ENCODE measurements at places on chromosomes 3 and 15.

DNA sequence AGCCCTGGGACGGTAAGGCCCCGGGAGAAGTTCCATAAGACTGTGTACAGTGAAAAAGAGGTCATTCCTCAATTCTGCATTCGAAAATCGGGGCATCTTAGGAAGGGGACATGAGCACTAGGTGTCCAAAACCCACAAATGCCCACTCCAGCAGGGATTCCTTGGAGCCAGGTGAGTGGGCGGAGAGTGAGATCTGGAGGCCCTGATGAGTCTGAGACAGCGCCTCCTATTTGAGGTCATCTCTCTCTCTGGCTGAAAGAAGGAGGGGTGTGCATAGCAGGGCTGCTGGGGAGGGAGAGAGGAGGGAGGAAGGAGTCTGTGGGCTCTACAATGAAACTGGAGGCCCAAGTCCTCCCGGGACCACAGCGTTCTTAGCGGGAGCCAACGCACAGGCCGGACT lies 38.1 kb upstream of the LACTB start:
- no peak for DNase-seq

DNA sequence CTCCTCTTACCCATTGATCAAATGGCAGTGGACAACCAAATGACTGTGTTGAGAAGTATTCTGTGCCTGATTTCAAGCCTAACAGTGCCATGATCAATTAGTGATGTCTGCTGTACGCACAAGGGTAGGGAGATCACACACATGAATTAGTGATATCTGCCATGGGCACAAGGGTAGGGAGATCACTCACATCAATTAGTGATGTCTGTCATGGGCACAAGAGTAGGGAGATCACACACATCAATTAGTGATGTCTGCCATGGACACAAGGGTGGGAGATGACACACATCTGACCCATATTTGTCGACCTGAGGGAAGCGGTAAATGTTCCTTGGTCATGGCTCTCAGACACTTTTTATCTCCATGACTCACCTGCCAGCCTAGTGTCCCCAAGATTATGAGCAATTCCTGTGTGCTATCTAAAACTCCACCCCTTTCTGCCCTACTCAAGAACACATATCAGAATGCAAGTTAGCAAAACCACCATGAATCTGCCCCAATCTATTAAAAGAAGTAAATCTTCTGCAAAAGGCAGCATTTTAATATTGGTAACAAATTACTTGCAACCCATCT lies 165.0 kb downstream of the NTRK3 start:
- DNase-seq, result no peak

- peak; percentile 94 for DNase-seq
Observed at GRCh38 chr3:138186803-138187295, 252 bp upstream of the ARMC8 start.

- no peak for DNase-seq
Observed at GRCh38 chr3:17546500-17547255, 195.8 kb downstream of the TBC1D5 start.

- no peak for DNase-seq
Observed at GRCh38 chr15:33031324-33031821, 163.1 kb downstream of the FMN1 start.

GRCh38 chr3:117752984-117753717 lies 1043.6 kb downstream of the TUSC7 start:
- no peak for DNase-seq

- DNase-seq, result no peak
Observed at GRCh38 chr15:23532024-23532423, 33.5 kb upstream of the MKRN3 start.

GRCh38 chr3:184381261-184382224 lies 1.7 kb downstream of the CHRD start:
- DNase-seq, result peak; percentile 51

DNA sequence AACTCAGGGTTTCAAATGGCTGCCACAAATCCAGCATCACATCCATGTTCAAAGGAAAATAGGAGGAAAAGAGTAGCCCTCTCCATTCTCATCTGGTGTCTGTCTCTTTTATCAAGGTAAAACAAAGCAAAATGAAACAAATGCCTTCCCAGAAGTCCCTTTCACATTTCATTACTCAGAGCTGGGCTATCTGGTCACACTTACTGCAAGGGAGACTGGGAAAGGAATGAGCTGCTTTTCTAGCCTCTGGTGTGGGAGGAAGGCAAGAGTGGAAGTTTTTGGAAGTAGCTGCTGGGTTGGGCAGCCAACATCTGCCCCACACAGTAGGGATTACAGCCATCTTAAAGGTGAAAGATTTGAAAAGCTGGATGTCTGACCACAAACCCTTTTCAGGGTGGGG lies 51.8 kb downstream of the KLF15 start:
- no peak for DNase-seq

DNA sequence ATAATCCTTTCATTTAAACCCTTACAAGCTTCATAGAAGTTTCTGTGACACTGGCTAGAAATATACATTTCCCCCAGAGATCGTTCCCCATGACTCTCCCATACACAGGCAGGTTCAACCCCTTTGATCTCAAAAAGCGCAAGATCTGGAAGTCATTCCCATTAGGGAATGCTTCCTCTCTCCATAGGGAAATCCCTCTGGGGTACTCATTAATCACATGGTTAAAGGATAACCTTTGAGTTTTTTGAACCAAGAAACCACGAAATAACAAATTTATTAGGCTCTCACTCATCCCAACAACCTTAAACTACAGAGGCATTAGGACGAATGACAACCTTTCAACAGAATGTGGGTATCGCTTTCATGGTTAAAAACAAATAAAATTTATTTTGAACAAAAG lies 211.9 kb upstream of the PRICKLE2 start:
- DNase-seq, result no peak

GRCh38 chr15:100633763-100634075 lies 31.3 kb downstream of the ASB7 start:
- DNase-seq, result no peak

GRCh38 chr3:49222002-49222401 lies 50.6 kb downstream of the KLHDC8B start:
- no peak for DNase-seq

DNA sequence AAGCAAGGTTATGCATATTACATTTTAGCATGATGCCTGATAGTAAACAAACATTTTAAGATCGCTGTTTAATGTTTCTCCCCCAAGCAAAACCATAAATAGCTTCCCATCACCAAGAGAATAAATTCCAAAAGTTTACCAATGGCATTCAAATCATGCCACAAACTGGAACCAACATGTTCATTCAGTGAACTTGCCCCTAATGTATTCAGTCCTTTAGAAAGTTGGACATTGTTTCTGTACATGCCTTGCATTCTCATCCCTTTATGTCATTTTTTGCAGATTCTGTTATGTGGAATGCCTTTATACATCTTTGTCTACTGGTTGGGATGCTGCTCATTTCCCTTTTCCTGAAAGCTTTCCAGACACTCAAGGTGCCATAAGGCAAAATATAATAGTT lies 105.5 kb downstream of the PYDC2 start:
- no peak for DNase-seq

GRCh38 chr3:151796105-151796680 lies 17.7 kb upstream of the AADAC start:
- no peak for DNase-seq

DNA sequence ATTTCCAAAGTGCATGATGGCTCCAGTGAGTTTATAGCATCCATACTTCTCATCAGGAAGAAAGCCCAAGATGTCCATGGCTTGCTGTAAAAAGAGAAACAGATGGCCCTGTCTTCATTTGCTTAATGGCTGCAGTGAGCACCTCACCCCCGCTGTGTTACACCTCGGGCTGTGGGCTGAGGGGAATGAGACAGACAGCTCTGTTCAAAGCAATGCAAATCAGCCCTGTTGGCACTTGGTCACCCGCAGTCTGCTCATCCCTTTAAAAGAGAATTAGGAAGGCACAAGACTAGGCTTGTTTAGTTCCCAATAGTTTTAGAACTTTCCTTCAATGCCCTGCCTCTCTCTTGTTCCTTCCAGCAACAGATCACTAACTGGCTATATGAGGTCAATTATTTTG lies 25.2 kb downstream of the MYH15 start:
- no peak for DNase-seq

GRCh38 chr3:97689111-97689510 lies 75.4 kb upstream of the ARL6 start:
- DNase-seq, result no peak

- DNase-seq, result no peak
Observed at GRCh38 chr3:14991818-14992612, 44.6 kb downstream of the NR2C2 start.

DNA sequence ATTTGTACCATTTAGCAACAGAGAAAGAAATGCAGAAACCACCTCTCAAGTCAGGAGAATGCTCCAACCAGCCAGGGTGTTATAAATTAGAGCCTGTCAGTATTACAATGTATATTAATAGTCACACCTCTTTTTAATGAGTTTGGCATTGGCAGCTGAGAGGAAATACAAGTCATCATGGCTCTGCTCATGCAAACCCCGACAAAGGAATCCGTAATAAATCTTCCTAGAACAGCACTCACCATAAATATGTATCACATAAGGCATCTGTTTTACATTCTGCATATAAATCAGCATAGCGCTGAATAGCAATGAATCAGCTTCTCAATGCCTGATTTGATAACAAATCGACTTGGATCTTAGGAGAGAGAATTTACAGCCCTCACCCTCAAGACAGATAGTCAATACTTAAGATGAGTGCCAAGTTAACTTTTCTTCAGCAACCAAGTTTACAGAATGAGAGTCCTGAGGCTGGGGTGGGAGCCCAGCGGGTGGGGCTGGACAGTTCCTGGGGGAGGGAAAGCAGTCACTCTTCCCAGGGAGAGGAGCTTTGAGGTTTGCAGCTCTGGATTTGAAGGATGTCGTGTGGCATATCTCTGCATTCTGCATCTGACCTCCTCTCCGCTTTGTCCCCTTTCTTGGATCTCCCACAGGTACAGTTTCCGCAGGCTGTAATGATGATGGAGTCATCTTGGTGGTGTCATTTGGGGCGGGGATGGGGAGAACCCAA lies 1034.4 kb upstream of the NR2F2 start:
- DNase-seq, result no peak

DNA sequence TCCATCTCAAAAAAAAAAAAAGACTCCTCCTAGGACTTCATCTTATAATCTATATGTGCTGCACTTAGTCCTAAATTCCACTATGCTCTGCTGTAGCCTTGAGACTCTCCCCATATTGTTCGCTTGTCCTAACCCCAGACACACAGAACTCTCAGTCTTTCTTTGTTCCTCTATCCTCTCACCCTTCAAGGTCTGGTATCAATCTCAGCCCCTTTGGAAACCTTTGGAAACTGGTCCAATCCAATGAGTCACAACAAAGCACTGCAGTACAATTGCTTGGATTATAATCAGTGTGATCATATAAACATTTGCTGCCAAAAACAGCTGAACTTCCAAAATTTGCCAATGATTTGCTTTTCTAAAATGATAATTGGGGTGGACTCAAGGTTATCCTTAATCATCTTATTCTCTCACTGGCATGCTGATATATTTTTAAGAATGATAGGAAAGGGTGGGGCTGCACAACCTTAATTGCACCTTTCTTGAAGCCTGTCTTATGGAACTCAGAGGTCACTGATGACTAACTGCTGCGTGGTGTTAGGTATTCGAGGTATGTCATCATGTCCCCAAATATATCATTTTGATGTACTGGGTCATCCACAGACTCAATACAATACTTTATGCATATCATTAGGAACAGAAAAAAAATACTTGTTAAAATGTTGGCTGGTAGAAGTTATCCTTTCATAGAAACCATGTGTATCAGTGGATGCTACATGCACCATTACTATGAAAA lies 756.7 kb downstream of the NR2F2 start:
- no peak for DNase-seq

DNA sequence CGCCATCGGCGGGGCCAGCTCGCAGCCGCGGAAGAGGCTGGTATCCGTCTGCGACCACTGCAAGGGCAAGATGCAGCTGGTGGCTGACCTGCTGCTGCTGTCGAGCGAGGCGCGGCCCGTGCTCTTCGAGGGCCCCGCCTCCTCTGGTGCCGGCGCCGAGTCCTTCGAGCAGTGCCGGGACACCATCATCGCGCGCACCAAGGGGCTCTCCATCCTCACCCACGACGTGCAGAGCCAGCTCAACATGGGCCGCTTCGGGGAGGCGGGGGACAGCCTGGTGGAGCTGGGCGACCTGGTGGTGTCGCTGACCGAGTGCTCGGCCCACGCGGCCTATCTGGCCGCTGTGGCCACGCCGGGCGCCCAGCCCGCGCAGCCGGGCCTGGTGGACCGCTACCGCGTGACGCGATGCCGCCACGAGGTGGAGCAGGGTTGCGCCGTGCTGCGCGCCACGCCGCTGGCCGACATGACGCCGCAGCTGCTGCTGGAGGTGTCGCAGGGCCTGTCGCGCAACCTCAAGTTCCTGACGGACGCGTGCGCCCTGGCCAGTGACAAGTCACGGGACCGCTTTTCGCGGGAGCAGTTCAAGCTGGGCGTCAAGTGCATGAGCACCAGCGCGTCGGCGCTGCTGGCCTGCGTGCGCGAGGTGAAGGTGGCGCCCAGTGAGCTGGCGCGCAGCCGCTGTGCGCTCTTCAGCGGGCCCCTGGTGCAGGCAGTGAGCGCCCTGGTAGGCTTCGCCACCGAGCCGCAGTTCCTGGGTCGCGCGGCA lies 1.8 kb downstream of the TLNRD1 start:
- peak; percentile 20 for DNase-seq

GRCh38 chr3:8153800-8154199 lies 347.8 kb upstream of the LMCD1 start:
- DNase-seq, result no peak

- DNase-seq, result no peak
Observed at GRCh38 chr15:65305150-65305758, 777 bp downstream of the RNU5B-1 start.

- DNase-seq, result no peak
Observed at GRCh38 chr3:73055583-73055982, 5.9 kb upstream of the EBLN2 start.

GRCh38 chr15:25611603-25612002 lies 172.8 kb upstream of the UBE3A start:
- DNase-seq, result no peak

DNA sequence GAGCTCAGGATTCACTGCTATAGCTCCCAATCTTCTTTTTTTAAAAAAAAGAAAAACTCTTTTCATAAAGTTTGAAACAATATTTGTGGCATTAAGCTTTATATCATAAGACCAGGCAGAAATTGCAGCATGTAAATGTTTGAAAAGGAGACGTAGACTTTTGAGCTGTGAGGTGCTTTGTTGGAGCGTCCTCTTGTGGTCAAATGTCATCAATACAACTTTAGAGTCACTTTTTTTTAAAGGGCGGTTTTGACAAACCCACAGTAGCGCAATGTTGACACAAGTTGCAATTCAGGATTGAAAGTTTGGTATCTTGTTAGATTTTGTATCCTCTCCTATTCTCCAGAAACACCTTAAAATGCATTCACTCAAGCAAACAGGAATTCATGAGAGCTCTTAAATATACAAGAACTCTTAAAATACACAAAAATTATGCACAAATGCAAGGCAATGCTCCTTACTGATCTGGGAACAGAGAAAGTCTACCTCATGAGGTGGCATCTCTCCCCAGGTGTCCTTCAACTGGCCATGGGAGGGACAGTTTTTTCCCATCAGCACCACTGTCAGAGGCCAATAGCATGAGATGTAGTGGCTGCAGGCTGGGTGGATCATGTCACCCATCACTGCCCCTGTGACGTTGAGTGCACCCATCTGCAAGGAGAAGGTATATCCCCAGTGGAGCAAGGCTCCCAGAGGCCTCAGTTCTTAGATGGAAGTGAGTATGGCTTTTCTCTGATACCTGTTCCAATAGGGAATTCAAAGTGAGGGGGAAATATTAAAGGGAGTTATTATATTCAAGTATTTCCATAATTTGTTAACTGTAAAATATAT lies 70.7 kb downstream of the ANXA2 start:
- peak; percentile 49 for DNase-seq

GRCh38 chr3:149977386-149977785 lies 6.7 kb upstream of the PFN2 start:
- no peak for DNase-seq
